Stimulated activated CD8-positive, alpha-beta memory T cell treated with anti-CD3 and anti-CD28 coated beads, Interleukin-2, amount 100 ng/mL, for 48 hours (primary cell): ENCODE measurements at places on chromosomes 2 and 18.
A peak's percentile ranks its signal among the peaks of the same experiment; 100 is the strongest.

- no peak for DNase-seq
These were observed at the start of gene CDK15 for GRCh38 chr2:201806442-201807170. CDK15 (plus strand) TSS chr2:201806537; CDS start chr2:201806665, 128 bp downstream.

DNA sequence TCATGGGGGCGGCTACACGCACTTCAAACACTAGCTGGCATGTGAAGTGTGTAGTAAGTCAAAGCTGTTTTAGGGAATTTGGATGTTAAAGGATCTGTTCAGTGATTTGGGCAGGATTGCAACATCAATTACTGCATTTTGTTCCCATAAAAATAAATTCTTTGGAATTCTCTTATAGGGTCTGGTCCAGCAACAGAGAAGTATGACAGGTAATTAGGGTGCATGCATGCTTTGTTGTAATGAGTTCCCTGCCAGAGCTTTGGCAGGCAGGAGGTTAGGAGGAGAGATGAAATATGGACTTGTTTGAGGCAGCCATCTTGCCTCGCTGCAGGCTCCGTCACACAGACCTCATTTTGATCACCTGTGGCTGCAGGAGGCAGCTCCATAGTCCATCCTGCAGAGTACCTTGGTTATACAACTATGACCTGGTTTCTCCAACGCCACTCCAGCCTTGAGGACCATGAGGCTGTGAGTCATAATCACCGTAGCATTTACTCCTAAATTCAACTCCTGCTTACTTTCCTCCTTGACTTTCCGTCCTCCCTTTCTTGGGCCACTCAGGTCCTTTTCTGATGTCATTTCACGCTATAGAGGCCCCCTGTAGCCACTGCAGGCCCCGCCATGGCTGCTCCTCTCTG, 26.5 kb upstream of the EML4 start:
- no peak for DNase-seq

DNA sequence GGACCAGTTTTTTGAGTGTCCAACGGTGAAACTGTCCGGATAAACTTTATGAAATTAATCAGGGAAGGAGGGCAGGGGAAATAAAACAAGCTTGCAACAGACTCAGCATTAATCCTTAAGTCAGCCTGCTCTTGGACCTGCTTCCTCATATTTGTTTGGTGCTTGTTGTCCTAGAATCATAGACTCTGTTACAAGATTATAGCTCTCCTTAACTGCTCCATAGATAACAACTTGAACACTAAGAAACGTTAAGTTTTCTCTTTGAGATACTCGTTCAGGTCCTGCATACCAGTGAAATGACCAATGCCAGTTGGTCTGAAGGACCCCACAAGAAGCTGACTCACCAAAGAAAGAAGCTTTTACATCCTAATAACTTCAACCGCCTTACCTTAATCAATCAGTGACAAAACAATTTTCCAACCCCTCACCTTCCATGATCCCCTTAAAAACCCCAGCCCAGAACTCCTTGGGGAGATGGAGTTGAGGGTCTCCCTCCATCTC, 493.2 kb downstream of the PID1 start:
- no peak for DNase-seq

DNA sequence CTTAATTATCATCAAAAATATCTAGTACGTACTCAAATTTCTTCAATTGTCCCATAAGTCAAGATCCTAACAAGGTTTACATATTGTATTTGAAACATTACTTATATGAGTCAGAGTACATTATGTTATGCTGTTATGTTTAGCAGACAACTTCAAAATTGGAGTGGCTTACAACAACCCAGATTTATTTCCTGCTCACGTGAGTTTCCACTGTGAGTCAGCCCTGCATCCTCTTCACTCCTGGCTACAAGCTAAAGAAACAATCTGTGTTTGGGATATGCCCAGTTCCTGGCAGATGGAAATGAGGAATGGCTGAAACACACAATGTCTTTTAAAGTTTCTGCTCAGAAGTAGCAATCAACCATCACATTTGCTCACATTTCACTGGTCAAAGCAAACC, 31.5 kb upstream of the TANC1 start:
- DNase-seq: no peak

- no peak for DNase-seq
These were observed 5.1 kb upstream of the TTR start for GRCh38 chr18:31586616-31587015.

GRCh38 chr2:219714681-219715400, 87.4 kb downstream of the SLC4A3 start:
- DNase-seq: no peak

GRCh38 chr2:69567157-69567908, 76.2 kb downstream of the AAK1 start:
- DNase-seq: no peak

- no peak for DNase-seq
These were observed 53.9 kb upstream of the DNER start for GRCh38 chr2:229768235-229768634.

GRCh38 chr2:165794536-165794928, 485 bp upstream of the GALNT3 start:
- DNase-seq: peak; percentile 57

DNA sequence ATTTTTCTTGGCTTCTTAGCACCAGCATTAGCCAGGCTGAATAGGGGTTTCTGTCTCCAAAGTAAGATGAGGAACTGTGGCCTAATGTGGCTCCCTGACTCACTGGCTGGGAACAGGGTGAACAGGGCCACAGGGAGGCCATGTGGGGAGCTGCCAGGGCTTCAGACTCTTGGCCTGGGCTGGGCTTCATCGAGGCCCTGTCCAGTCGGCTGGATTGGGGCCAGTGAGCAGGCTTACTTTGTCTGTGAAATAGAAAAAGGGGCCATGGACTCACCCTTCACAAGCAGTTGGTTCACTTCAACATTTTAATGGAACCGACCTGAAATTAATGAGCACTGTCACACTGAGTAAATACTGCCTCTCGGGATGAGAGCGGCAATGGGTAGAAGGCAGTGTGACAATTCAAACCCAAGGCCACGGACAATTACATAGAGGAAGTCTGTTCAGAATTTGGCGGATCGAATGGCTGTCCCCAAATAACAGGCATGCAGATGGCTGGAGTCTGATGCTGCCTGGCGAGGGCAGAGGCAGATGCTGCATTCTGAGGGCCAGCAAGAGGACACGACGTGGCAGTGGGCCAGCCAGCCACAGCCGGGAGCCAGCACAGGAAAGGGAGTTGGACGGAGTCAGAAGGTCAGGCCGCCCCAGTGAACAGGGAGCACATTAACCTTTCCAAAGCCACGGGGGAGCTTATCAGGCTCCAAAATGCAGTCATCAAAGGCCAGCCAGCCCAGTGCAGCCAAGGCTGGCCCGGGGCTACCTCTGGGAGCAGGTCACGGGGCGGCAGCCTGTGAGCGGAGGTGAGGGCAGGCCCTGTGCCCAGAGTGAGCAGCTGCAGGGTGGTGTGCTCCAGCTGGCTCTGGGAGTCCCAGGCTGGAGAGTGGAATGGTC, 146.6 kb upstream of the REV1 start:
- no peak for DNase-seq

DNA sequence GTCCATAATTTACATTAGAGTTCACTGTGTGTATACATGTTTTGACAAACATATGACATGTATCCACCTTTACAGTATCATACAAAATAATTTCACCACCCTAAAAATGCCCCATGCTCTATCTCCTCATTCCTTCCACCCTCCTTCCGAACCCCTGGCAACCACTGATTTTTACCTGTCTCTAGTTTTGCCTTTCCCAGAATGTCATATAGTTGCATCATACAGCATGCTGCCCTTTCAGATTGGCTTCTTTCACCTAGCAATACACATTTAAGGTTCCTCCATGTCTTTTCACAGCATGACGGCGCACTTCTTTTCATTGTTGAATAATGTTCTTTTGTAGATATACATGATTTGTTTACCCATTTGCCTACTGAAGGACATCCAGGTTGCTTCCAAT, 10.4 kb downstream of the LRPPRC start:
- DNase-seq: no peak

DNA sequence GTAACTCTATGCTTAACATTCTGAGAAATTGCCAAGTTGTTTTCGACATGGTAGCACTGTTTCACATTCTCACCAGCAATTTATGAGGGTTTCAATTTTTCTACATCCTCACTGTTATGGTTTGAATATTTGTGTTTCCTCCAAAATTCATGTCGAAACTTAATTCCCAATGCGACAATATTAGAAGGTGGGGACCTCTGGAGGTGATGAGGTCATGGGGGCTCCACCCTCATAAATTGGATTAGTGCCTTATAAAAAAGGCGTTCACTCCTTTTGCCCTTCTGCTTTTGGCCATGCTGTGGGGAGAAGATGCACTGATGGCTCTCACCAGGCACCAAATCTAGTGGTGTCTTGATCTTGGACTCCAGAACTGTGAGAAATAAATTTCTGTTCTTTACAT, 110.3 kb downstream of the HRH4 start:
- no peak for DNase-seq

DNA sequence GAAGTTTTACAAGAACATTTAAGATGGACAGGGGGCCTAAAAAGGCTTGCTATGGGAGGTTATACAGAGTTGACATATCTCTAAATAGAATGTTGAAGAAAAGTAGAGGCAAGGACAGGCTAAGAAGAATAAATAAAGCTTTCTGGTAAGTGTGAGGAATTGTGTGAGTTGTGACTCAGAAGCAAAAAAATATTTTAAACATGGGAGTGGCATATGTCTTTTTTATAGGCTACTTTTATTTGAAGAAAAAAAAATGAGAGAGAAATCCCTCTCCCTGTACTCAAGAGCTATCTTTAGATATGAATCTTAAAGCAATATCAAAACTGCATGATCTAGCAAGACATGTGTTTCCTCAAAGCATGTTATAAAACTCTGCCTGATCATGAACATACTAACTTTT, 41.1 kb downstream of the RAB3GAP1 start:
- DNase-seq: no peak

DNA sequence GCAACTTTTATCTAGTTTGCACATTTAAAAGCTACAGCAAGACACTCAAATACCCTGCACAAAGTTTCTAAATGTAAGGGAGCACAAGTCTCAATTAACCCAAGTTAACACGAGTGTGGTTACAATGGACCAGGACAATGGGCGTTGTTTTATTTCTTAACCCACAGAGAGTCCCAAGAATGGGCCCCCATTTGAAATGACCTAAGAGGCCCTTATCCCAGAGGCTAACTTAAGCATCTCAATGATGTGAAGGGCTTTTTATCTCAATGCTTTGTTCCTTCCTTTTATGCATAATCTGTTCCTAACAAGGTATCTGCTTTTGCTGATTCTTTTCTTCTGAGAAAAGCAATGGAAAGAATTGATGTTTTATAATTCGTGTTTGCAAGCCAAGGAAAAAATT, 151.5 kb upstream of the SALL3 start:
- no peak for DNase-seq

DNA sequence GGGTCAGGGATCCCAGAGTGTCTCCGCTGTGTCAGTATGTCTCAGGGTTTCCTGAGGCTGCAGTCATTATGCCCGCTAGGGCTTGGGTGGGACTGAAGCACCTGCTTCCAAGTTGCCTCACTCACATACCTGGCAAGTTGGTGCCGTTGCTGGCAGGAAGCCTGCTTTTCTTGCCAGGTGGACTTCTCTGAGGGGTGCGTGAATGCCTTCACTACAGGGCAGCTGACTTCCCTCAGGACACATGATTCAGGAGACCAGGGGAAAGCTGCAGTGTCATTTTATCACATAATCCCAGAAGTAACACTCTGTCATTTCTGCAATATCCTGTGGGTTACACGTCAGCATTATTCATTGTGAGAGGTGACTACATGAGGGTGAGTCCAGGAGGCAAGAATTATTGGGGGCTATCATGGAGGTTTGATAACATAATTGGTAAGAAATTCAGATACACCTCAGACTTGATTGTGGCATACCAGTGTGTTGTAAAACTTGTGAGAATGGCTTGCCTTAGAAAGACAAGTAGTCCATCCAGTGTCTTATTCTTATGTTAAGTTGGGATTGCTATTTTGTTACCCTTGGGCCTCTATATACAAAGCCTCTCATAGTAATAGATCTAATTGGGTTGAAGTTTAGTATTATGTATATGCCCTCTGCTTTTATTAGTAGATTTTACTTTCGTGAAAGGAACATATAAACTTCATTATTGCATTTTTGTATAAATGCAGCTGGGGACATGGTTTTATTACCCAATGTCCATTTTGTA, 44.1 kb downstream of the NEDD4L start:
- DNase-seq: no peak

DNA sequence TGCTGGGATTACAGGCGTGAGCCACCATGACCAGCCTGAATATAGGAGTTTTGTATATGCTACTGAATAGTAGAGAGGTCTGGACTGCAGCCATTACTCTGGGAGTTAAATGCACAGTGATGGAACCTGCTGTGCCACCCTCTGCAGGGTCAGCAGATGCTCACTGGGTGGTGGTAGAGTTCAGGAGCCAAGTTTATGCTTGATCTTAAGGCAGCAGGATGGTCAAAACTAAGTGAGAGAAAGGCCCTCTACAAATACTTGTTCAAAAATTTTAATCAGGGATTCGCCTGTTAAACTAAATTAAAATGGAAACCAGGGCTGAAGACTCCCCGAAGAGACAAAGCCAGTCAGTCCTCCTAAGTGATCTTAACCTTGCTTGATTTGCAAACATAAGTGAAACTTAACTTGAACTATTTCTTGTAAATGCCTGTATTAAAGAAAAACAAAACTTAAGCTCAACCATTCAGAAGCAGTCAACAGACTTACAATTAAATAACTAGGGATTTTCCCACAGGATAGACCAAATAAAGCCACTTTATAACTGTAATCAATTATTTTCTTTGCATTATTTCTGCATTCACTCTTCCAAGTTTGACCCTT, 4.2 kb upstream of the WDFY1 start:
- no peak for DNase-seq

GRCh38 chr2:222797261-222797660, 63.6 kb upstream of the ACSL3 start:
- DNase-seq: no peak

DNA sequence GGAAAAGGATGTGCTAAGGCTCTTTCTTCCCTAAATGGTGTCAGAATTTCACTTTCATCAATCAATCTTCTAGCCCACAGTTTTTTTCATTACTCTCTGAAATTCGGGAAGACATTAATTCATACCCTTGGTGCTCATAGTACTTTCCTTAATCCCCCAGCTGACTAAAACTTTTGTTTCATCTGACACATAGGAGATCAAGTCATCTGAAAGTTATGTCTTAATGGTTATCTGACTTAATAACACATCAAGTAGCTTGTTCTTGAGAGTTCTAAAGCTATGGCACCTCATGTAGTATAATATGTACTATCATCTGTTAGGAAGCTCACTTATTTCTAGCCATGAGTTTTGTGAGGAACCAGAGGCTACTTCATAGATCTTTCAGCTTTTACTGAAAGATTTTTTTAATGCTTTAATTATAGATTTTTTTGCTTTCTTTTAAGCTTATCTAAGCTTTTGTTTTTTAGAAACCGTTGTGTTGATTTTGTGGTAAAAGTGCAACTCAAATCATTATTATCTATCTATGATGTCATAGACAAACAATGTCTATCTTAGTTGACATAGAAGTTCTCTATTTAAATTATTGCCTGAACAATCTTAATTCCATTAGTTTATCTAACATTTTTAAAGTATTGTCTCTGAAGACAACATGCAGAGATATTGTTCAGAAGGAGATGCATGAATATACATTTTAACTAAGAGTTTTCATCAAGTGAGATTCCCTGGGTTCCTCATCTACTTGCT, 93.6 kb upstream of the UBXN4 start:
- DNase-seq: no peak

- DNase-seq: no peak
These were observed 73.7 kb upstream of the LAPTM4A start for GRCh38 chr2:20125164-20125563.
